ENCODE measurements at places on chromosomes 3 and 15.

GRCh38 chr15:97545799-97546198 lies 414.7 kb upstream of the ARRDC4 start:
- no peak for DNase-seq

- no peak for DNase-seq
These were observed 66.8 kb downstream of the CHRNA7 start for GRCh38 chr15:32096916-32097617.

DNA sequence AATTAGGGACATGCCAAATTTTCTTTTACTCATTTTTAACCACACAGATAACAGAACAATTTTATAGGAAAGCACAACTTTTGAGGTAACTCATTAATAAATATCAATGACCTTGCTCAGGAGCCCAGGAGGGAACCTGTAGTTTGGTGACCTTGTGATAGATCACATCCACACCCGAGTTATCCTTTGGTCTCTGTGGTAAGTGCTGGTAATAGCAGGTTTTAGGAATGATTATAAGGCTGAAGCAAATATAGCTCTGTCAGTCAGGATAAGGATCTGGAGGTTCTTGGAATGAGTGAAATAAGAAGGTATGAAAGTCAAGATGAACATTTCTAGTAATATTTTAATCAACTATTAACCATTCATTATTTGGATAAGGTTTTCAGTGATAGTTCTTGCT lies 46.5 kb downstream of the EPHA6 start:
- no peak for DNase-seq

DNA sequence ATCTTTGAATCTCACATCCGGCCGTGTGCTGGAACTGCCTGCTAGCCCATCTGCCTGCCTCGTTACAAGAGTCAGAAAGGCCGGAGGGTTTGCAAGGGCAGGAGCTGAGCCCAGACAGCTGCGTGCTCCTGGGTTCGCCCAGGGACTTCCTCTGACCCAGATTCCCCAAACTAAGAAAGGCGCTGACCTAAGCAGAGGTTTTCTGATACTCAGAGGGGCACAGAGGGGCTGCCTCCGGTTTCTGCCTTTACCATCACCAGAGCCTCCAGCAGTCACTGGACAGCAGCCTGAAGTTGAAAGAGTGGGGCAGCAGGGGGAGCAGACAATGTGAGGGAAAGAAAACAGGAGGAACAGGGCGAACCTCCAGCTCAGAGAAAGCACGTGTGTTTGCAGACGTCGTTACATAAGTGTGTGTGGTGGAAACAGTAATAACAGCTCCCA lies 33.4 kb upstream of the RAD18 start:
- DNase-seq: no peak

- peak; percentile 88 for DNase-seq
These were observed 63.7 kb upstream of the ULK4 start for GRCh38 chr3:42025370-42026138.

DNA sequence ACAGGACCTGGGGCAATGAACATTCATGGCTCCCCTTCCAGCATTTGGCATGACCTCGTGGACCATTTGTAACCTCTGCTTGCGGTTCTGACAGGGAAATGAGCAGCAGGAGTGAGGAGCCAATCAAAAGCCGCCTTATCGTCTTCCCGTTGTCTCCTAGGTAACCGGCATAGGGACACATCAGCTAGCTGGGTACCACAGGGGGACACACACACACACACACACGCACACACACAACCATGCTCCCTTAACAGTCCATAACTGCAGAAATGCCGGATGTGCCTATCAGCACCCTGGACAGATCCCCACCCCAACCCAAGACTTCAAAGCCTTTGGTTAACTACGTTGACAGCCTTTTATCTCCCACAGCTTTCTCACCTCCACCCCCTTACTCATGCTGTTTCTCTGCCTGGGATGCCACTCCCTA lies 53.4 kb upstream of the CCDC174 start:
- peak; percentile 74 for DNase-seq

- DNase-seq: no peak
These were observed 339.2 kb upstream of the ONECUT1 start for GRCh38 chr15:53129121-53129904.

DNA sequence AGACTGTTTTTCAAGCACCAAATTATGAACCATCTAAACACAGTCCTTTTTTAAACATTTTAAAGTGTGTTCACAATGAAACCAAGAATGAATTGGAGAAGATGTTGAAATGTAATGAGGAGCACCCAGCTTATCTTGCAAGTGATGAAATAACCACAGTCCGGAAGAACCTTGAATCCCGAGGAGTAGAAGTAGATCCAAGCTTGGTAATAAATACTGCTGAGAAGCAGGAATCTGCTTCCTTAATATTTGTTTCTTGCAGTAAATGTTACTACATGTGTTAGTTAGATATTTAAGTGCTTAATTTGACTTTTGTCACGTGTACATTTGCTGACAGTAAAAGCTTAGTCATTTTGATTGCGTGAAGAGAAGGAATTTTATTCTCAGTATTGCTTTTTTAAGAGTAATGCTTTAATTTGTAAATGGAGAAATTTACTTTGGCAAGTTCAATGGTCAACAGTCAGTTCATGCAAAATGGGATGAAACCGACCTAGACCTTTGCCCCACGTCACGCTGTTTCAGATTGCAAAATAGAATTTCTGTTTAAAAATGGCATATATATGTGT lies 69.8 kb downstream of the OPA1 start:
- no peak for DNase-seq

- DNase-seq: peak; percentile 76
These were observed 226.8 kb upstream of the BHLHE40 start for GRCh38 chr3:4752201-4753072.

DNA sequence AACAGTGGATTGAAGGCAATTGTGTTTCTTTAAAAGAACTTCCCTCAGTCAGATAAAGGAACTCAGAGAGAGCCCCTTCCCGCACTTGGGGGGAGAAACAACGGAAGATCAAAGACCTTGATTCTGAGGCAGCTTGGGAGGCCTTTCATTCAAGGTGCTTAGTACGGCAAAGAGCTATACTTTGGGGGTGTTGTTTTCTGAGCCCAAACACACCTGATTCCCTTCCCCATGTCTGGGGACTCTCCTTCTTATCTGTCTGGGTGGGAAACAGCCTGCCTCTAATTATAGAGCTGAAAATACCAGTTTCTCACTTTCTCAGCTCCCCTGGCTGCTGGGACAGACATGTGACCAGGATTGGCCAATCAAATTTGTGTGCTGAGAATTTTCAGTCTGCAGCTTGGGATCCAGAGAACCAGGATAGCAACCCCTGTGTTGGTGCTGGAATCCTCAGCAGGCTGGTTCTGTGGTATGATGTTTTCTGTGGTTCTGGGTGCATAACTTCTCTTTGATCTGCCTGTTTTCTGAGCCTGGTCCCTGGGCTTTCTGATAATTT lies 19.4 kb upstream of the IQCF6 start:
- peak; percentile 19 for DNase-seq

DNA sequence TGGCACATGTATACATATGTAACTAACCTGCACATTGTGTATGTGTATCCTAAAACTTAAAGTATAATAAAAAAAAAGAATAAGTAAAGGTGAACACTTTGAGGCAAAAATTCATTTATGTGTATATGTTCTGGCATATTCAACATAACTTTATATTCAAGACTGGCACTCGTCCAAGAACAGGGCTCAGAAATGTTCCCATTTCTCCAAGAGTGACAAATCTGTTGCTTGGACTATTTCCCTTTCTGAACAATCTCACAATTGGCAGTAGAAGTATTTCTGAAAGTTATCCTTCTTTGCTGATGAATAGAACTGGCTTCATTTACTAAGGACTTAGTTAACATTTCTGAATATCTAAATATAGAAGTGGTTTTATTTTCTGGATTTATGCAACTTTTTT lies 212.8 kb downstream of the ADAMTSL3 start:
- no peak for DNase-seq

- no peak for DNase-seq
These were observed 240.3 kb downstream of the ZIC1 start for GRCh38 chr3:147649475-147649874.

DNA sequence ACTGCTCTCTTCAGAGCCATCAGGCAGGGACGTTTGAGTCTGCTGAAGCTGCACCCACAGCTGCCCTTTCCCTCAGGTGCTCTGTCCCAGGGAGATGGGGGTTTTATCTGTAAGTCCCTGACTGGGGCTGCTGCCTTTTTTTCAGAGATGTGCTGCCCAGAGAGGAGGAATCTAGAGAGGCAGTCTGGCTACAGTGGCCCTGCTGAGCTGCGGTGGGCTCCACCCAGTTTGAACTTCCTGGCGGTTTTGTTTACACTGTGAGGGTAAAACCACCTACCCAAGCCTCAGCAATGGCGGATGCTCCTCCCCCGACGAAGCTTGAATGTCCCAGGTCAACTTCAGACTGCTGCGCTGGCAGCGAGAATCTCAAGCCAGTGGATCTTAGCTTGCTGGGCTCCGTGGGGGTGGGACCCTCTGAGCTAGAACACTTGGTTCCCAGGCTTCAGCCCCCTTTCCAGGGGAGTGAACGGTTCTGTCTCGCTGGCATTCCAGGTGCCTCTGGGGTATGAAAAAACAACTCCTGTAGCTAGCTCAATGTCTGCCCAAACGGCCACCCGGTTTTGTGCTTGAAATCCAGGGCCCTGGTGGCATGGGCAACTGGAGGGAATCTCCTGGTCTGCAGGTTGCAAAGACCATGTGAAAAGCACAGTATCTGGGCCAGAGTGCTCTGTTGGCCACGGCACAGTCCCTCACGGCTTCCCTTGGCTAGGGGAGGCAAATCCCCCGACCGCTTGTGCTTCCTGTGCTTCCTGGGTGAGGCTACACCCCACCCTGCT lies 21.1 kb upstream of the ST6GAL1 start:
- DNase-seq: peak; percentile 88

DNA sequence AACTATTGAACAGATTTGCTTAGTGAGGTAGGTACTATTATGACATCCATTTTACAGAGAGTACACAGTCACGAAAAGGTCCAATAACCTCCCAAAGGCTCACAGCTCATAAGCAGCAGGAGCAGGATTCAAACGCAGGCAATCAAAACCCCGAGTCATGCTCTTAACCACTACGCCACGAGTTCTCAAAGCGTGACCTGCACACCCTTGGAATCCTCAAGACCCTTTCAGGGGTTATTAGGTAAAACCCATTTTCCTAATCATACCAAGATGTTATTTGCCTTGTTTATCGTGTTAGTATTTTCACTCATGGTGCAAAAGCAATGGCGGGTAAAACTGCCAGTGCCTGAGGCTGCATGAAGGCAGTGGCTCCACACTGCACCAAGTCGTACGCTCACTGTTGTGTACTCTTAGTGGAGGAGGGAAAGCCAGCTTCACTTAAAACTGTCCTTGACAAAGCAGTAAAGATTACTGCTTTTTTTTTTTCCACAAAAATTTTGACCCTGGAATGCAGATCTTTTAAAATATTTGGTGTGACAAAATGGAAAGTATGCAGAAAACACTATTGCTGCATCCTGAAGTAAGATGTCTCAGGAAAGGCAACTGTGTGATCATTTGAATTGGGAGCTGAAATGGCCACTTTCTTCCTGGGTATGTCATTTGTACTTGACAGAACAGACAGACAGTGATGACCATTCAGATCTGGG lies 96.1 kb downstream of the IGF2BP2 start:
- no peak for DNase-seq

DNA sequence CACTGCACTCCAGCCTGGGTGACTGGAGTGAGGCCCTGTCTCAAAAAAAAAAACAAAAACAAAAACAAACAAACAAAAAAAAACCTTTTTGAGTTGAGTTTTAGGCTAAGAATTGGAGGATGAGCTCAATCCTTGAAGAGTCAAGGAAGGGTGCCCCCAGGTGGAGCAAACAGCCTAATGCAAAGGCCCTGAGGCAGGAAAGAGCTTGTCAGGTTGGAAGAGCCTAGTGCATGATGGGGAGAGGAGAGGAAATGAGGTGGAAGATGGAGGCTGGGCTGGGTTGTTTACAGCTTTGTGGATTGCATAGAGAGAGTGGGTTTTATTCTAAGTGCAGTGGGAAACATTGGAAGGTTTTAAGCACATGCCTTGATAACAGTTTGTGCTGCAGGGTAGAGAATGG lies 2.1 kb upstream of the SNX22 start:
- DNase-seq: peak; percentile 88
